ENCODE measurements at places on chromosomes 4 and X.

DNA sequence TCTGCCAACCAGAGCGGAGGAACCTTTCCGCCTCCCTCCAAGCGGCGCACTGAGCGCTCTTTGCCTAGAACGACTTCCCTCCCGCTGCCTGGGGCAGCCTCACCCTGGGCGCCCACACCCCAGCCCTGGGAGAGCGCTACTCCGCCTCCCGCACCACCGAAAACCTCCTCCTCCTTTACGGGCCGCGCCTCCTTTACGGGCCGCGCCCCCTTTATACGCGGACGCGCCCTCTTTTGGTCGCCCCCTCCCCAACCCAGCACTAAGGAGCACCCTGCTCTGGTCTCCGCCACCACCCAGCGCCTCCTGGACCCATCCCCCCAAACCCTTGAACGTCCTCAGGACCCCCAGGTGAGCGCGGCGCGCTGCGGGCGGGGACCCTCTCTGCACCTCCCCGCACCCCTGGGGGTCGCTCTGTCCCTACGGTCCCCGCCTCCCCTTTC, 586 bp upstream of the NSG1 start:
- no peak for DNase-seq

GRCh38 chr4:48699475-48699874, 80.6 kb downstream of the FRYL start:
- no peak for DNase-seq

DNA sequence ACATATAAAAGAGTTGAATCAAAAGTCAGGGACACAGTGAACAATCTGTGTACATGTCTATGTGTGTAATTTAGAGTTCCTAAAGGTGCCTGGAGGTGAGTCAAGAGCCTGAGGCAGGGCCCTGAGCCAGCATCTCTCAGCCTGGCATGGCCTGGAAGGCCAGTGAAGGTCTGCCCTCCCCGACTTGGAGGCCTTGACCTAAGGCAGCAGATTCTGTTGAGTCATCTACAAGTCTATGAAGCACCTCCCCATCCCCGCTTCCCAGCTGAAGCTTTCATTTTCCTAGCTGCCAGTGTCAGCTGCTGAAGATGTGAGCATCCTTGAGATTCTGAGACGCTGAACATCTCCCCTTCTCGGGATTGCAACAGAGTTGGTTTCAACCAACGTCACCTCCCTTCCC, 583.9 kb downstream of the BCOR start:
- no peak for DNase-seq

GRCh38 chr4:55866290-55866907, 13.0 kb downstream of the EXOC1 start:
- no peak for DNase-seq

DNA sequence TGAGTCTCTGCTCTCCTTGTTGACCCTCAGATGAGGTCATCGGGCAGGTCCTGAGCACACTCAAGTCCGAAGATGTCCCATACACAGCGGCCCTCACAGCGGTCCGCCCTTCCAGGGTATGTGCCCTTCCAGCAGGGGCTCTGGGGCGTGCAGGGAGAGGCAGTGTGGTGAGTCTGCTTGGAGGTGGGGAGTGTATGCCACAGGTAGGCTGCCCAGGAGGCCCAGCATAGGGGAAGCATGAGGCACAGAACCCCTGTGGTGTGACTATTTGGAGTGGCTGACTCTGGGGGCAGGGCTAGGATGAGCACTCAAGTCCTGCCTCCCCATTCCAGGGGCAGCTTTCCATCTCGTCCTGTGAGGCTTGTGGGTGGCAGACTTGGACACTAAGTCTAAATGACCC, 3.3 kb upstream of the GDI1 start:
- DNase-seq = no peak

DNA sequence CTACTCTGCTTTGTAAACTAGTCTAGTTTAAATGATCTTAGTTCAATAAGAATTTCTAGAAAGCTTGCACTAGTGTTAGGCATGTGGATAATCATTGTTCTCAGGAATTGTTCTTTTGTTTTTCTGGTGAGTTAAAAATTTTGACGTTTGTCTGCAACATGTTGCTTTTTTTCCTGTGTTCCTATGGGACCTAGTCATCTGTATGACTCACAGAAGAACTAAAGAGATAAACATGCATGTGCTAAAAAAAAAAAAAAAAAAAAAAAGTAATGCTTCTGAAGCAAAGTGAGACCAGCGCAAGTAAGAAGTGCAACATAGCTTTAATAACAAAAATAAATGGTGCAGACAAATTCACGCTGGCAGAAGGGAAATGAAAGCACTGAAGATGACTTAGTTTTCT, 471.2 kb downstream of the IQCM start:
- no peak for DNase-seq

DNA sequence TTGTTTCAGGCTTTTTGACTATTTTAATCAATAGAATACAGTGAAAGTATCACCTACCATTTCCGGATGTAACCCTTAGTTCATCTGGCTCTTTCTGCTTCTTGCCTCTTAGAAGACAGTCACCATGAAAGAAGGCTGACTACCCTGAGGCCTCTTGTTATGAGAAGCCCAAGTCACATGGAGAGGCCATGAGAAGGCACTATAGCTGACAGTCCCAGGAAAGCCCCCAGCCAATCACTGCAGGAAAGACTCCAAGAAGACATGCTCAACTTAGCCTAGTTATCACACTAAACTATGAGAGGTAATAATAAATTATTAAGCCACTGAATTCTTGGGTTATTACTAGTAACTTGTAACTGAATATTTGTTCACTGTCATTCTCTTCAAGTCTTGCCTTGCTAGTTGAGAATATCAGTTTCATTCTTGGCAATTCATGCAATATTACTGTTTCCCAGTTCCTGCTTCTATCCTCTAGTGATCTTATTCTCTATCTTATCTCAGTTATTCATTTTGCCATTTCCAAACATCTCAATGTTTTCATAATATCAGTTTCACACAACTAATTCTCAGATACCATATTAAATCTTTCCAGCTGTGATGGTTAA, 57.1 kb upstream of the GUCY1A1 start:
- no peak for DNase-seq

DNA sequence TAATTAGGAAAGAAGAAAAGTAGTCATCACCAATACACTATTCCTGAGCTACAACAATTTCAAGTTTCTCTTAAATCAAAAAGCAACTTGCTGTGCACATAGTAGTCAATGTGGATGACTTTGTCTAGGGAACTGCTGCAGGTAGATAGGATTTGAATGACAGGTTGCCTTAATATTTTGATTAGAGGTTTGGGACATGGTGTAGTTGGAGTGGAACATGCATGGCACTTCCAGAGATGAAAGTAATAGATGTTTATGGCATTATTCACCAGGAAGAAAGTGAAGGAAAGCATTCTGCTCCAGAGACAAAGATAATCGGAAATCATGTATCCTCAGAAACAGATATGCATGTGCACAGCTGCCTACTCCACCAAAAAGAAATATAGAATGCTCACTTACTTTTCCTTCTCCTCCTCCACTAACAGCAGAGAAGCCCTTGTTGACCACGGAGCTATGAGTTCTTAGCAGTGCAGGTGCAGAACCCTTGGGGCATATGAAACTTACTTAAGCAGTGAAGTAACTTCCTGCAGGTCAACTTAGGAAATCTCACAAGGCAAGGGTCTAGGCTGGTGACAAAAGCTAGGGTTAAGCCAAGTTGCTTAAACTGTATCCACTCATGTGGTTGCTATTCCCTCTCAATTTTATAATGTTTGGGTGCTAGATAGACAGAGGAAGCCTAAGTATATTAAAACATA, 390.8 kb downstream of the HNRNPD start:
- no peak for DNase-seq

DNA sequence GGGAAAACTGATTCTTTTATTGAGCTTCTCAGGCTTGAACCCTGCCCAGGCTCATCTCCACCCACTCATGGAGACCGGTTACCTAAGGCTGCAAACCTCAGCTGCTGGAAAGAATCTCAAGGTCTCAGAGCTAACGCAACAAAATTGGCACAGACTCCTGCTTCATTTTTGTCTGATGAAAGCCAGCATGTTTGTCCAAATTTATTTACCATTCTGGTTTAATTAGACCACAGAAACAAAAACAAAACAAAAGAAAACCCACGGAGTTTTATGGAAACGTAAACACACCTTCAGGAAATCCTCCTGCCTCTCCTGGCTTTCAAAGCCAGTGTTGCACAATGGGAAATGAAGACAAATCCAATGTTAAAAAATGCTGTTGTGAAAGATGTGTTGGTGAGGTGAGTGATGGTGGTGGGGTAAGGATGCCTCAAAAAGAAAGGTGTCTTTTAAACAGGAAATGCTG, 56.4 kb upstream of the PDLIM3 start:
- DNase-seq = no peak

- DNase-seq = no peak
Measured at GRCh38 chrX:142831961-142832530, 193.7 kb upstream of the SPANXN4 start.

- DNase-seq = no peak
Measured at GRCh38 chr4:28176942-28177341, 1316.3 kb downstream of the STIM2 start.

DNA sequence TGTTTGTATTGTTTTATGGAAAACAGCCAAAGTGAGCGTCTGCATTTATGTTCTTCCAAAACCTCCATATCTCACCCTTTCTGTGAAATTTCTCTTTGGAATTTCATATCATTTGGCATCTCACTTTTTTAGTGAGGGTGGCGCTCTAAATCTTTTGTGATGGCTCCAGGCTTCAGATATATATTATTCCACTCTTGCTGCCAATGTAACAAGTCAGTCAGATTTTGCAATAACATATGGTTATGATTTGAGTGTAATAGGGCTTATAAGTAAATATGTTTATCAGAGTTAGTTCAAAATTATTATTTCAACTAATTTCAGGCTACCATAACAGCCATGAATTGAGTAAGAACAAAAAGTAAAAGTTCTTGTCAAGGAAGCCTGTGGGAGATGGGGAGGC, 314.7 kb downstream of the PDGFC start:
- no peak for DNase-seq

- no peak for DNase-seq
Measured at GRCh38 chrX:39577206-39577984, 520.4 kb downstream of the BCOR start.

GRCh38 chr4:78621395-78621794, 69.8 kb downstream of the ANXA3 start:
- no peak for DNase-seq

GRCh38 chr4:156820931-156821330, 150.7 kb downstream of the PDGFC start:
- no peak for DNase-seq

DNA sequence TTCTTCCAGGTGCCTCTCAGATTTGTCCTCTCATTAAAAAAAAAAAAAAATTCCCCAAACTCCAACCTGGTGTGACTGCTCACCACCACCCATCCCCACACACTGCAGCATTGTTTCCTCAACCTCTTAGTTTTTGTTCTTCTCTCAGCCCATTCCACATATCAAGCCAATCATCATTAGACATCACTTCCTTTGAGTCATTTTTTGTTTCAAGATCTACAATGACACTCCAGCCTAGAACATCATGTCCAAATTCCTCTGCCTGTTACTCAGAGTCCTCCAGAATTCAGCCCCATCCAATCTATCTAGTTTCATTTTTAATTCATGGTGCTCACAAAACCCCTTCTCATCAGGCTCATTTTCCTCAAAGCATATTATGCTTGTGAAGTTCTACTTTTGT, 262.5 kb upstream of the TEX13A start:
- DNase-seq = no peak

GRCh38 chrX:64885850-64886249, 90.4 kb downstream of the ZC4H2 start:
- no peak for DNase-seq

- DNase-seq = no peak
Measured at GRCh38 chr4:35538807-35539206, 705.5 kb downstream of the ARAP2 start.

DNA sequence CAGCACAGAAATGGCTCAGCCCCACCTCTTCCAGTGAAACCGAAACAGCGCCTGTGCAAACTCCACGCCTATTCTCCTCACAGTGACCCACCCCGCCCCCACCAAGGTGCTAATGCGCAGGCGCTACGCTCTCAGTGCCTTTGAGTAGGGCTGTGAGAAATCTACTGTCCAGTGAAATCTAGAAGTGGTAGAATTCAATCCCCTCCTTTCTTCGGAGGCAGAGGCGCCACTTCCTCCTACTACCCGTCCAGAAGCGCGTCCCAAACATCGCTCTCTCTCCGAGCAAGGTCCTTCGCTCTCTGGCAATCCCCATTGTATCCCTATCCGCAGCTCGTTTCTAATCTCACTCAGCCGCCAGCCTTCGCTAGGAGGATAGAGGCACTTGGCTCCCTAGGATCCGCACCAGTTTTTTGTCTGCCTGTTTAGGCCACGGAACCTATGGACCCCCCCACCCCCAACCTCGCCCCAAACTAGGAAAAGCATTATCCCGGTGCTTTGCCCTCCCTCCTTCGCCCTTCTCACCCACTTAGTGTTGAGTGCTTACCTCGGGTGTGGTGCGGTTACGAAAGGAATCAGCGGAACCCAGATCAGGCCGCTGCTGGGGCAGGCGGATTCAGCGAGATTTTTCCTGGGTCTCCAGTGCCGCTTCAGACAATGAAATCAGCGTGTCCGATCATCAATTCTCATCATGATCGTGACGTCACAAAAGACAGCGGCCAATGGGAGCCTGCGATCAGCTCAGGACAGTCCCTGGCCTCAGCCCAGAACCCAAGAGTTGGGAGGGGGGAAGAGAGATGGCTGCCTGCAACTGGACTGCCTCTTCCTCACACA, at the start of gene HDX:
Gene HDX (minus strand): TSS at position 656 of the 831 bp plus-strand sequence. CDS start 27,056 bp downstream, outside the sequence.
- DNase-seq = peak; percentile 27

DNA sequence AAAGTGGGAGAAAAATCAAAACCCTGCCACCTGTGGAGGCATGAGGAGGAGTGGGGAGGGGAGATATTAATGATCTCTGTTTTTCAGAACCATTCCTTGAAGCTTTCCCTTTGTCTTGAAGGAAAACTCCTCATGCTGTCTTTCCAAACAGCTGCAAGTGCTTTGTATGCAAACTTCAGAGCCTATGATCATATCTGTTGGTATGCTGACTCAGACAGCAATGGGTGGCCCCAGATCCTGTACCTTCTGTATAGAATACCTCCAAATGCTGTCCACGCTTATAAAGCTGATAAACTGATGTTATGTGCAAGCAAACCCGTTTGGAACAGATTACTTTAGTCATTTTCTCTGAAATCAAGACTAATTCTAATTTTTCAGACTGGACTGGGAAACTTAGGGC, 31.9 kb downstream of the BMP15 start:
- no peak for DNase-seq

DNA sequence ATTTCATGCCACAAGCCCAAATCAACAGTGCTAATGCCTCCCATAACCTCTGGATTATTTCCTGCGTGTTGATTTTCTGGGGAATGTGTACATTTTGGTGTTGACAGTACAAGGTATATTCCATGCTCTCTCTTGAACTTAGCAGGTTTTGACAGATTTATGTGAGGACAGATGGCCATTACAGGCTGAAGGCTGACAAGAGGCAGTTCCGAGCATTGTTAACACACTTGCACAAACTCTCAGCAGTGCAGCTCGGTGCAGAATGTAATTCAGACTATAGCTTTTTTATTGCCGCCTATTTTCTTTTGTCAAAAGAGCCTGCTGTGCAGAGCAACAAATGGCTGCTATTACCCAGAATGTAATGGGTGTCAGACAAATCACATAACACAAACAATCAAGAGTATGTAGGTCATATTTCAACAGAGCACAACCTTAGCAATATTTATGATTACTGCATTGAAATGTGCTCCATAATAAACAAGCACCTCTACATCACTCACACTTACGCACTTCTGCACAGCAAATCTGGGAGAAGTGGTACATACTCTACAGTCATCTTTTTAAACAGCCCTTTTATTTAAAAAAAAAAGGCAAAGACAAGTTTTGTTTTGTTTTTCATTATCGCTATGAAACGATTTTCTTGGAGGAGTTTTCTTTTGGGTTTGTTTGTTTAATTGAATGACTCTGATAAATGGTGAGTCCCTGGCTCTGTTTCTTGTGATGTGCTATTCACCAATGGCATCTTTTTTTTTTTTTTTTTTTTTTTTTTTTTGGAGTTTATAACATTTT, 71.6 kb downstream of the PPARGC1A start:
- no peak for DNase-seq
